ENCODE measurements at places on chromosomes 2 and 18. TPM values are rescaled to one million over a fixed set of nuclear protein-coding genes. Genes with fewer than 3 reads are reported as not detected.

GRCh38 chr2:174527959-174528358 is 41.1 kb upstream of the GPR155 start:
- DNase-seq = no peak

The GLS gene
- total RNA-seq = 116 TPM

DNA sequence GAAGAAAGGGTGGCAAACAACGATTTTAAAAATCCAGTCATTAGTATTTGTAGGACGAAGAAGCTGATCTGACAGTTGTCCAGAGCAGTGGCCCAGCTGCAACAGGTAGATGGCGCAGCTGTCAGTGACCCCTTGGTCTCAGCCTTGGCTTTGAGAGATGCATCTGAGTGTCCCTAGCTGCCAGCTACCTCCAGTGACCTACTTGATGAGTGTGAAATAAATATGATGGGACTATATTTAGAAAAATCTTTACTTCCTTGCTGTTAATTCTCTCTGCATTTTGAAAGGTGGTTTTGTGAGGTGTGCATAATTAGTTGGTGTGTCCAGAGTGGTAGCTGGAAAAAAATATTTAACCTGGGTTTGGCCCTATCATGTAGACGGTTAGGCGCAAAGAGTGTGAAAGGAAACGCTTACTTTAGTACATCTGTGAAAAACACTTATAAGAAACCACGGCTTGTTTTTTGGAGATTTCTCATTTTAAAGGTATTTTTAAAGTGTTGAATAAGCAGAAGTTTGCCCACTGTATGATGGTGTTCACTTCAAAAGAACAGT is 963 bp downstream of the INPP1 start:
- DNase-seq = no peak

The CIDEA gene
- 138 TPM for total RNA-seq

The PTPN4 gene
- total RNA-seq = 45.9 TPM

DNA sequence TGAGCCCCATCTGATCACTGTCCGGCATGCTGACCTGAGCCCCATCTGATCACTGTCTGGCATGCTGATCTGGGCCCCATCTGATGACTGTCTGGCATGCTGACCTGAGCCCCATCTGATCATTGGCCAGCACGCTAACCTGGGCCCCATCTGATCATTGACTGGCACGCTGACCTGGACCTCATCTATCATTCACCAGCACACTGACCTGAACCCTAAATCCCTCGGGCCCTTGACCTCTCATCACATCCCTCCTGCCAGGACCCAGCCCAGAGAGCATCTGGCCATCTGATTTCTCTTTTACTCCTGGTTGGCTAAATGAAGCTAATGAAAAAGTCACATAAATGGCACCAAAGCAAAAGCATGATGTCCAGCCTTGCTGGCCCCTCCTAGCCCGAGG is 207.1 kb downstream of the NDUFA10 start:
- DNase-seq = peak; percentile 88

The DHX57 gene
- total RNA-seq = 12.0 TPM

- DNase-seq = no peak
Measured at GRCh38 chr18:23378302-23378686, 74.8 kb upstream of the RIOK3 start.

DNA sequence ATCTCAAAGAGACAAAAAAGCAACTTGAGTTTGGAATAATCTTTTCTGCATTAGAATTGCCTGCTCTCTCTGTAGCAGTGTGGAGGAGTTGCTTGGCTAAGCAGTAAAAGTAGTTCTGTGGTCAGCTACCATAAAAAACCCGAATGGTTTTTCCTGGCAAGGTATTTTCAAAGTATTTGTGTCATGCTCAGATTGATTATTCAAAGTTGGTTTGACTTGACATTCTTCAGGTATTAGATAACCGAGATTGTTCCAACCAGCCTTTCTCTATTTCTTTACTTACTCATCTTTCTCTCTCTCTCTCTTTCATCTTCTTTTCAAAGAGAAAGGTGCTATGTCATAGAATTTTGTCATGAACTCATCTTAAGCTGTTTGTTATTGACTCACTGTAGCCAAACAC is 404.9 kb downstream of the CPS1 start:
- no peak for DNase-seq

The CHAC2 gene
- total RNA-seq = 7.1 TPM

The PROKR1 gene
- total RNA-seq = 1.3 TPM

GRCh38 chr2:119064567-119064966 is 94.0 kb downstream of the C1QL2 start:
- no peak for DNase-seq

- DNase-seq = no peak
Measured at GRCh38 chr2:58709687-58710354, 468.7 kb upstream of the FANCL start.

- no peak for DNase-seq
Measured at GRCh38 chr2:44573996-44574395, 212.2 kb downstream of the CAMKMT start.

GRCh38 chr2:71460595-71461303 is 7.4 kb downstream of the DYSF start:
- no peak for DNase-seq

- no peak for DNase-seq
Measured at GRCh38 chr2:61220768-61221167, 58.8 kb downstream of the C2orf74 start.

The ANKRD30B gene
- 0.39 TPM for total RNA-seq

- no peak for DNase-seq
Measured at GRCh38 chr2:62783679-62784078, 78.2 kb downstream of the EHBP1 start.

DNA sequence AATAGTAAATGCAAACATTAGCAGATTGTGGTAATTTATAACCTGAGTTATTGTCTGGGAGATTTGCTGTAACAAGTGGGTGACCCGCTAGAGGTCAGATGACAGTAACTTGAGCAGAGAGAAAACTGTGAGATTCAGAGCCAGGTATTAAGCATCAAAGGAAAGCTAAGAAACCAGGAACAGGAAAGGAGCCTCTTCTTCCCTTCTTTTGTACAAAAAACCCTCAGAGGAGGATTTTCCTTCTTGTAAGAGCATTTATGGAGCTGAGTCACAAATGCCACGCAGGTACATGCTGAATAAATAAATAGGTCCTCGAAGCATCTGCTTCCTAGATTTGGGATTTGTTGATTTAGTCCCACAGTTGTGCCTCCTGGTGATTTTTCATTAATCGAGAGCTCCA is 146.5 kb downstream of the SH3BP4 start:
- no peak for DNase-seq

GRCh38 chr2:207734264-207734635 is 22.8 kb downstream of the CCNYL1 start:
- no peak for DNase-seq

- no peak for DNase-seq
Measured at GRCh38 chr2:128196026-128196425, 105.0 kb downstream of the UGGT1 start.

- no peak for DNase-seq
Measured at GRCh38 chr2:219533930-219534661, 9.5 kb downstream of the CHPF start.

DNA sequence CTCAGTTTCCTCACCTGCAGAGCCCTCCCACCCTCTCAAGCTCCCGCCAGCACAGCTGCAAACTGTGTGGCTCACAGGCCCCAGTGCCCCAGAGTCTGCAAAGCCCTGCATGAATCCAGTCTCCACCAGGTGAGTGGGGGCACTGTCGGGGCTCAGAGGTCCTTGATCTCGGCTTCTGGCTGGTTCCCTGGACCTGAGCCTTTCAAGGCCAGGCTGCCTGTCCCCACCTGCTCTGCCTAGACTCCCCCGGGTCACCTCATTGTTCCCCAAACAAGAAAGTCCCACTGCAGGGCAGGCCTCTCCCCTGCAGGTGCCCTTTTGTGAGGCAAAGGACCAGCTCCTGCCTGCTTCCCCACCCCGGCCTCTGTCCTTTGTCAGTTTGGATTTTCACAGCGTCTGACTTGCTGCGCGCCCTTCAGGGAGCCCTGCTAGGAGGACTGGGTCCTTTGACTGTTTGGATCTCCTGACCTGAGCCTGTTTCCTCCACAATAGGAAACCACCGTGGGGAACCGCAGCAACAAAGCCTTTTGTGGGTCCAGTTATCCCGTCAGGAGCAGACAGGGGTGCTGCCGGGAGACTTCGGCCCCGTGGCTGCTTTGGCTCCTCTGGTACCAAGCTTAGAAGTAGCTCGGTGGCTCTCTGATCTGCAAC is 200.5 kb upstream of the HDAC4 start:
- peak; percentile 71 for DNase-seq

- no peak for DNase-seq
Measured at GRCh38 chr2:101111917-101112771, 39.0 kb downstream of the TBC1D8 start.

- no peak for DNase-seq
Measured at GRCh38 chr18:22132763-22133162, 36.6 kb upstream of the GATA6 start.

The RBFA gene
- 31.7 TPM for total RNA-seq

GRCh38 chr2:209864716-209865295 is 93.2 kb downstream of the UNC80 start:
- no peak for DNase-seq

DNA sequence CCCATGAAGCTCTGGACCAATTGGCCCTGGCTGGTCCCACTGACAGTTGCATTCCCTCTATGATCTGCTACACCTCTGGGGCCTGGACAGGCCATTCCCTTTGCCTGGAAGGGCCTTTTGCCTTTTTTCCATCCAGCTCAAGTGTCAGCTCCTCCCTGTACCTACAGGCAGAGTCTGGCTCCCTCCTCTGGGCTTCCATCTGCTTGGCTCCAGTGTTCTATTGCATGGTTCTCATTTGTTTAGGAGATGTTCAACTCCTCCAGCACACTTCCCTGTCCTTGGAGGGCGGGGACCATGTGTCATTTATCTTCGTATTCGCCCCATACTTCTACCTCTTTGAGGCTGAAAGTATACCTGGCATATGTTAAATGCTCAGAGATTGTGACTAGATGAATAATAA is 61.1 kb downstream of the PRKCE start:
- no peak for DNase-seq

- no peak for DNase-seq
Measured at GRCh38 chr2:15061268-15061667, 428.8 kb downstream of the LRATD1 start.

DNA sequence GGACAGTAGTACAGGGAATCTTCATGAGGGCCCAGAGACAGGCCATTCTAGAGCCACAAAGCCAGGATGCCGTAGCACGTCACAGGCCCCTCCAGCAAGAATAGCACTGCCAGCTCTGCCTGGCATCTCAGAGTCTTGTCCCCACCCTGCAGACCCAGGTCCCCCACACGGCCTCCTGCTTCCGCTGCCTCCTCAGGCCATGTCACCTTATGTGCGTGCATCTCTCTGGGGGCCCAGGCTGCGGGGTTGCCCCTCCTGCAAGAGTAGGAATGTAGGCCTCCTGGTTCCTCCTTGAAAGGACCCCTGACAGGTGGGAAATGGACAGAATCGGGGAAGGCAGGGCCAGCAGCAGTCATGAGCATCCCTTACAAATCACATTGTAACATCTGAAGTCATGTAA is 49.8 kb downstream of the ADI1 start:
- DNase-seq = no peak

- DNase-seq = no peak
Measured at GRCh38 chr2:65666156-65666725, 233.8 kb upstream of the SPRED2 start.

The UGT1A3 gene
- total RNA-seq = not detected

The PKDCC gene
- total RNA-seq = 289 TPM

The PAX8 gene
- 5.3 TPM for total RNA-seq

- no peak for DNase-seq
Measured at GRCh38 chr18:65230311-65230710, 520.5 kb upstream of the CDH7 start.

The GPR35 gene
- 1.9 TPM for total RNA-seq

The CDH2 gene
- 0.71 TPM for total RNA-seq

The PTPRM gene
- total RNA-seq = 133 TPM

GRCh38 chr18:74268933-74269620 is 22.7 kb downstream of the CYB5A start:
- no peak for DNase-seq

DNA sequence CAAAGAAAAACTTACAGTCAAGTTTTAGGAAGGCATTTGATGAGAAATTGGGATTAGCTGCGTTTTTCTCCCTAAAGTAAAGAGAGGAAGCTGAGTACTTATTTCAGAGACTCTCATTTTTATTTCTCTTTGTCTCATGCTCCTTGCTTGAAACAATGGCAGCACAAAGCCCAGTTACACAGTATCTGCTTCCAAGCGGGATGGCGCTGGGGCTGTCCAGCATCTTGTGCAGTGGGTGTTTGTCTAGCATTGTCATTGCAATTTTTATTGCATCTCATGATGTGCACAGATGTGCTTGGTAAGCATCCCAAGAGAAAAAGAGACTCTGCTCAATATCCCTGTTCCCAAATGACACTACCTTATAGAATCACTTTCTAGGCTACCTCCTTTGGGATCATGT is 102.8 kb upstream of the ZNF521 start:
- DNase-seq = no peak

GRCh38 chr2:129984426-129984825 is 5.0 kb downstream of the RAB6C start:
- DNase-seq = no peak

The RNASEH1 gene
- total RNA-seq = 27.1 TPM

- DNase-seq = no peak
Measured at GRCh38 chr2:128437204-128437565, 118.5 kb upstream of the HS6ST1 start.

All from mesenteric fat pad (tissue), 1 donor.